C1 segment of cervical spinal cord (tissue), 14 donors: ENCODE measurements at places on chromosomes 5 and 9.

- DNase-seq = no peak
These were observed 2003.6 kb upstream of the WWC1 start for GRCh38 chr5:166287866-166288265.

DNA sequence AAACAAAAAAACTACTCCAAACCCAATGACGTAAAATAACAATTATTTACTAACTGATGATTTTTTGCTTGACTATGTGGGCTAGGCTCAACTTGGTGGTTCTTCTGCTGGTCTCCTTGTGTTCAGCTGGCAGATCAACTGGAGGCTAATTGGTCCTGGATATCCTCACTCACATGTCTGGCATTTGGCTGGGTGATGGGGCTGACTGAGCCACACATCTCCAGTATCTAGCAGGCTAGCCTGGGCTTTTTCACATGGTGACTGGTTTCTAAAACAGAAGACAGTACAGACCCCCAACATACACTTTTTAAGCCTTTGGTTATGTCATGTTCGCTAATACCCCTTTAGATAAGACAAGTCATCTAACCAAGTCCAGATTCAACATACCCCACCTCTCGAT, 104.7 kb upstream of the PRRC1 start:
- DNase-seq = no peak

- no peak for DNase-seq
These were observed 134.5 kb downstream of the FANCC start for GRCh38 chr9:95182854-95183563.

DNA sequence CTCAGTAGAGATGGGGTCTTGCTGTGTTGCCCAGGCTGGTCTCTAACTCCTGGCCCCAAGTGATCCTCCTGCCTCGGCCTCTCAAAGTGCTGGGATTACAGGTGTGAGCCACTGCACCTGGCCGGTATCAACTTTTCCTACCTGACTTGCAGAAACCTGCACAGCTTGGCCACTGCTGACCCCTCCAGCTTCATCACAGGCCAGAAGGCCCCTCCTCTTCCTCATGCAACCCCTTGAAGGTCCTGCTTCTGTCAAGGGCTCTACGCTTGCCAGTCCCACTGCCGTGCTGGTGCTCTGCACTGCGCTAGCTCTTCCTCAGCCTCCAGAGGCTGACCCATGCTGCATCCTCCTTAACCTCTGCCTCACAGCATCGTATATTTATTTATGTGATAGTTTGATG, 32.5 kb upstream of the RNU6ATAC start:
- no peak for DNase-seq

DNA sequence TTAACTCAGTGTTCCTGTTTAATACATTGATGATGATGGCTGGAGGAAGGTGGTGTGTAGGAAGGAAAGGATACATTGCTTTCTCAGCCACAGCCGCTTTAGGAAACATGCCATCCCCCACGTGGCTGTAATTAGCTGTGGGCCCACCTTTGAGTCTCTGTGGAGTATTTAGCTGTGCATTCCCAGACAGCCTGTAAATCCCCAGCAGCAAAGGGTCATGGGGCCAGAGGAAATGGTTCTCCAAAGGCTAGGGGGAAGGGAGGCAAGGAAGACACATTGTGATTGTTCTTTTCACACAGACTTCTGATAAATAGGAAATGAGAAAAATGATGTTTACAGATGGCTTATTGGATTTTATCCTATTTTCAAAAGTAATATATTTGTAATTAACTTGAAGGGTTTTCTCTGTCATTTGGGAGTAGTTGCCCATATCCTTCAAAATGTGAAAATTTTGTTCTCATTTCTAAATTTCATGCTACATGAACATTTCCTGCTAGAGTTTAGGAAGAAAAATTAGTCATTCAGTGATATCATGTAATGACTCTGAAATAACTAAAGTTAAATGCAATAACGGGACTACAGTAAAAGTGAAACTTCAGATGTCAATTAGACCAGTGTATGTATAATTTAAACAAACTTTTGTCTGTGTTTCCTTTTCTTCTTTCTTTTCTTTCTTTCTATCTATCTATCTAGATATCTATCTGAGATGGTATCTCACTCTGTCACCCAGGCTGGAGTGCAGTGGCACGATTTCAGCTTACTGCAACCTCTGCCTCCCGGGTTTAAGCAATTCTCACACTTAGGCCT, 24.3 kb upstream of the F2R start:
- no peak for DNase-seq

DNA sequence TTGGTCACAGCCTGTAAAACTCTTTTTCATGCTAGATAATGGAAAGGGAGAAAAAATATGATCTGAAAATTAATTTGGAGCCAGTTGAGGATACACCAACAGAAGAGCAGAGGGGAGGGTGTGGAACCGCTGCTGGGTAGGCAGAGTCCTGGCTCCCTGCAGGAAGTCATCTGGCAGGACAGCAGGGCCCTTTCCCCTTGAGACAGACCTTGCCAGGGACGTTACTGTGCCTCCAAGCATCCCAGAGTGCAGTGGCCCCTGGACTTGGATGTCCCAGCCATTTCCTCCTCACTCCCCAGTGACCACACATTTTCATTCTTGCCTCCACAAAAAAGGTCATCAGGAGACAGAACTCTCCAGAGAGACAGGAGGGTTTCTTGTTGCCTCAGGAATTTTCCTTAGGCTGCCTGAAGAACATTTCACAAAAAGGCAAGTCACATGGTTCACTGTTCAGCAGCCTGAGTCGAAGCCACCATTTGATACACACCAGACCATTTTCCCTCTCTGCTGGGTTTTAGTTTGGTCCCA, 5.9 kb downstream of the TRPM3 start:
- DNase-seq = peak; percentile 48

- no peak for DNase-seq
These were observed 213.9 kb downstream of the PRDM9 start for GRCh38 chr5:23721336-23721735.

DNA sequence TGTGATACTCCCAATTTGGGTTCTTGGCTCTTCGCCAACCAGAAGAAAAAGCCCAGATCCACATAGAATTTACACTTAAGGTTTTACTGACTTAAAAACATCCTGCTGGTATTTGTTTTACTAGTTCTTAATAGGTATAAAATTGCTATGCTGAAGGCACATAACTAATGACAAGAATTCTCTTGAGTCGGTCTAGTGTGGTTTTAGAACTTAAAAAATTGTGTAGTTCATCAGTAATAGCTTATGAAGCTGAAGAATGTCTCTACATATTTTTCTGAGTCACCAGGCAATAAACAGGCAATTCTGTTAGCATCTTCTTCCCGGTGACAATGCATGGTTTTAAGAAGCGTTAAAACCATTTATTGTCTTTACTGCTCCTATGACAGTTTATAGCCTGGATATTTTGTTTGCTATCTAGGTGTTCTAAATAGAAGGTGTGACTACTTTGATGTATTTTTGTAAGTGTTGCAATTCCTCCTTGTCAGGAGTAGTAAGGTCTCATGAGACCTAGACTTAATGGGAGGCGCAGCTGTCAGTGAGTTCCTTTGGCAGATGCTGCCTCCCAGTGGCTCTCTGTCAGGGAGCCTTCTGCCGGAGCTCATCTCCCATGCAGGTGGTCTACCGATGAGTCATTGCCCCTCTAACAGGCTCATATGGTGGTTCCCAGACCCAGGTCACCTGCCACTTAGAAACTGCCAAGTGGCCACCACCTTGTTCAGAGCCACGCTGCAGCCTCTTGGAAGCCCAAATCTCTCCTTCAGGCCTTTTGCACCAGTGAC, 173.8 kb downstream of the MAST4 start:
- no peak for DNase-seq

DNA sequence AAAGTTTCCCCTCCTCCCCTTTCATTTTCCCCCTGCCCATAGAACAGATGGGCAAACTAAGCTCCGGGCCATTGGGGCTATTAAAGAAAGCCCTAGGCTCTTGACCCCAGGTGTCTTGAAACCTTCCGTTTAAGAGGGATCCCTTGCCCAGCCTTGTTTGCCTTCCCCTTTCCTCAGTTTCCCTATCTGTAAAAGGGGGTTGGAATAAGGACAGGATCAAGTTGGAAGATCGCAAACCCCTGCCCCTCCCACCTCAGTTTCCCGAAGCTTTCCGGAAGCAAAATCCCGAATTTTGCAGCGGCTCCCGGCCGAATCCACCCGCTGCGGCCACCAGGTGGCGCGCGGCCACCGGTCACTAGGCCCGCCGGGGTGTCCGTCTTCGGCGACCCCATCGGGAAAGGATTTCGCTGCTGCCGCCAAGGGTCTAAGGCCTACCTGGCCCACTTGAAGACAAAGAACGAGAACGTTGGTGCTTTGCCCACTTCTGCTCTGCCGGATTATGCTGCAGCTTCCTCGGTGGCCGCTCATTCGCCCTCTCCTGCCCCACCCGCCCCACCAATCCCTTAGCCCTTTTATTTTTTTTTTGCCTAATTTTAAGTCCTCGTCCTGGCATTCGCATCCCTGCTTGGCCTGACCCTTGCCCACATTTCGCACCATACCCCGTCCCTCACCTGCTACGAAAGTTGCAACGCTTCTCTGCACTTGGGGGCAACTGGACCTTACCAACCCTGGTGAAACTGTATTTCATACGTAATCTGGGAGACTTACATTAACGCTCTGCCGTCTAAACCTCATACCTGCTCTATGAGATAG, 962 bp upstream of the NR6A1 start:
- DNase-seq = no peak

DNA sequence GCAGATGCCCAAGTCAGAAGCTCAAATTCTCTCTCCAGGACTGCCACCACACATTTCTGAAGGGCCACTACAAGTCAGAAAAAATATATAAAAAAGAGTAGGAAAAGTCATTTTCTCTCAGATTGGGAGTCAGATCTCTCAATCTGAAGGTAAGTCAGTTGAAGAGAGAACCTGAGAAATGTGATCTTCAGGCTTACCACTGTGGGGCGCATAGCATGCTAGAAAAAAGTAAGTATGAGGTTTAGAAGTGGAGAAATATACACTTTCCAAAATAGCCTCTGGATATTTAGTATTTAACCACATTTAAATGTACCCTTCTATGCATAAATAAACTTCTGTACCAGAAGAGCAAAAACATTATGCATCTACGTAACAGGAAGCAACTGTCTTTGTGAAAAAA, 800.7 kb upstream of the CTNND2 start:
- DNase-seq = no peak
